ENCODE measurements at places on chromosomes 1 and 21.

- no peak for DNase-seq
Measured at GRCh38 chr1:156639601-156640101, 2.3 kb upstream of the BCAN start.

GRCh38 chr1:201461645-201462441, 7.1 kb downstream of the PHLDA3 start:
- DNase-seq: no peak

GRCh38 chr1:212518188-212519054, 85.7 kb downstream of the NENF start:
- peak; percentile 35 for DNase-seq

GRCh38 chr1:188127507-188127906, 1298.8 kb downstream of the PLA2G4A start:
- DNase-seq: no peak

DNA sequence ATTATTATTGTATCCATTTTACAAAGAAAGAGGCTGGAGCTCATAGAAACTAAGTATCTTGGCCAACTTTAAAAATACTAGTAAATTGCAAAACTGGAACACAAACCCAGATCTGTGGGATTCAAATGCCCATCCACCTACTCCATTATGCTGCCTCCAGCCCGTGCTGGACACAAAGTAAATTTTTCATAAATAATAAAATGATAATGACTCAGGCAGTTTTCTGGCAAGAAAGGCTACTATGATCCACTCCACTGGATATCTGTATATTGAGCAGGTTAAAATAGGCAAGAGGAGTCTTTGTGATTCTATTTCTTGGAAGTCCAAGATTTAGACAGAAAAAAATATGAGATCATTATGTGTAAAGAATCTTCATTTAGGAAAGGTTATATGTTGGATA, 138.3 kb upstream of the DUSP10 start:
- DNase-seq: no peak

DNA sequence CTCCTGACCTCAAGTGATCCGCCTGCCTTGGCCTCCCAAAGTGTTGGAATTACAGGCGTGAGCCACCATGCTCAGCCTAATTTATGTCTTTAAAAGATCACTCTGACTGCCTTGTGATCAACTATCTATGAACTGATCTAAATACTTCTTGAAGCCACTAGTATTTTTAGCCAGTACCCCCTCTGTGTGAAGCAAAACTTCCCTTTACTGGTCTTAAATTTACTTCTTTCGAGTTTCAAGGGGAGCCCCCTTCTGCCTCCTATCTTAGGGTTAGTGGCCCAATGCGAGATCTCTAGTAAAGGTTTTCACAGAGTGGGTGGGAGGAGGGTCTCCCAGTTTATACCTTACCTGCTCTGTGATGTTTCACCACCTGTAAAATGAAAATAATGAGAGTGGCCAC, 66.1 kb upstream of the RPL11 start:
- DNase-seq: no peak

DNA sequence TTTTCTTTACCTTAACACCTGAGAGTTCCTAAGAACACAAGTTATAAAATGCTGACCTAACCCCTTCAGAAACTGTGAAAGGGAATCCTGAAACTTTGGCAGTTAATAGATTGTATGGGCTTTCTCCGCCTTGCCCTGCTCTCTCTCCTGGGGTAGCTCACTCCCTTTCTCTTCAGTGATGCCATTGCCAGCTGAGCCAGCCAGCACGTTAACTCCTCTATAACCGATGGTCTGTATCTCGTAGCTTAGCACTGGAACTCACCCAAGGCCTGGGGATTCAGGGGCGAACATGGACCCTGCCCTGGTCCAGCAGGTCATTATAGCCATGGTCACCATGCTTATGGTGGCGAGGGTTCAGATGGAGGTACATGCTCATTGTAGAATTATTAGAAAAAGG, 40.7 kb downstream of the TRAPPC10 start:
- no peak for DNase-seq

GRCh38 chr1:242567596-242567995, 43.1 kb upstream of the PLD5 start:
- no peak for DNase-seq

DNA sequence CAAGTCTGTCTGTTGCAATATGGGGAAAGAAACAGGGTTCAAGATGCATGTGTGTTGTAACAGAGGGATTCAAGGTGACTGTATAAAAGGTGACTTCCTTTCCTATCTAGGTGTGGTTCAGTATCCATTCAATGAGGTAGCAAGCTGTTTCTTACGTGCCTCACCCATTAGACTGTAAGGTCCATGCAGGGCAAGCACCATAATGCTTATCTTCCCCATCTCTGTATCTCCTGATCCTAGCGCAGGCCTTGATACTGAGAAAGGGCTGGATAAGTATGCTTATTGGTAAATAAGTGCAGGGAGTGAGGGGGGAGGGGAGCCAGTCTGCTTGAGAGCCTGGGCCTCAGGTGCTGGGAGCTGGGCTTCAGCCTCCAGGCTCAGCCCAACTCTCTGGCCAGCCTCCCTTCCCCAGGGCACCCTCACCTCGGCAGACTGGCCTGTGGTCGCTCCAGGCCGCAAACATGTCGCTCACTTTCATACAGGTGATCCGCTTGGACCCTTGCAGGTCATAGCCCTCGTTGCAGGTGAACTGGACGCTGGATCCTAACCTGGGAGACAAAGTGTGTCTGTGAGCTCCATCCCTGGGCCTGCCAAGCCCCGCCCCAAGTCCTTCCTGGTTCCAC, 44.5 kb upstream of the HMGB4 start:
- DNase-seq: no peak

DNA sequence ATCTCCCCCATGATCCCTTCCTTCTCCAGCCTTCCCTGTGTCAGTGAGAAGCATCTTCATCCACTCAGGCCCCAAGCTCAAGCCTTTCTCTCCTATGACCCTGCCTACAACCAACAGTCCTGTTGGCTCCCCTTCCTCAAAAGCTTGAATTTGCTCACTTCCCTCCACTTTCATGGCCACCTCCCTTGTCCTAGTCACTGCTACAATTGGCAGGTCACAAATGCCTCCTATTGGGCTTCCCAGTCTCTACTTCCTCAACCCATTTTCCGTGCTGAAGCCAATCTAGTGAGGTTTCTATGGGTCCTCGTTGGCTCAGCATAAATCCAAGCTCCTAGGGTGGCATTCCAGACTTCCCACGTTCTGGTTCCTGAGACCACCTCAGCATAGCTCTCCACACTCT, 40.2 kb upstream of the SLC6A9 start:
- no peak for DNase-seq

- no peak for DNase-seq
Measured at GRCh38 chr1:68271596-68271995, 39.3 kb upstream of the WLS start.

DNA sequence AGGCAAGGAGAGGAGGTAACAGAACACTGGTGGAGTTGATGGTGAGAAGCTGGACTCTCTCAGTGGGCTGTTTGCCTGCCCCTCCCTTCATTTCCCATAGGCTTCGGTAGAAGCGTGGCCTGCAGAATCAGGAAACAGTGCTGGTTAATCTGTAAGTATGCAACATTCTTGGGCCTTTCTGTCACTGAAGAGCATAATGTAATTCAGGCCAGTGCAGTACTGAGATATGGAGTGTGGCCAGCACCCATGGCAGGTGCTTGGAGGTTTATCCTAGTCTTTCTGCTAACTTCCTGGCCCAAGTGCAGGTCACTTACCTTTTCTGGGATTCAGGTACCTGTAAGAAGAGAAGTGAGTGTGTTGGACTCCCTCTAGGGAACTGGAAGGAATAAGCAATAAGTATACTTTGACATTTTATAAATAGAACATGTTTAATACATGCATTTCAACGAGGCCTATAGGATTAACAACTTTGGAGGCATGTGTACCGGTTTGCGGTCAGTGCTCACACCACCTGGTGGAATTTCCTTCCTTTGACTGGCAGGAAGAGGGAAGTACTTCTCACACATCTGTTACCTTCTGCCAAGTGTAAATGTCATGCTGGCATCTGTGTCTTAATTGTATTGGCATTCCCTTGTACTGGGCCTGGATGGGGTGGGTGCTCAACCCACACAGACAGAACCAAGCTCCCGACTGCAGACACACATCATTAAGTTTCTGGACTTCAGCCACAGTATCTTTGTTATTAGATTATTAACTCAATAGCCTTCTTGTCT, 105.5 kb downstream of the KIF26B start:
- no peak for DNase-seq

GRCh38 chr1:158153746-158154444, 26.8 kb upstream of the CD1D start:
- no peak for DNase-seq

GRCh38 chr1:118921994-118922393, 66.1 kb downstream of the TBX15 start:
- DNase-seq: no peak

GRCh38 chr1:46137916-46138315, 5.5 kb upstream of the PIK3R3 start:
- DNase-seq: no peak

GRCh38 chr1:25911162-25911561, 4.9 kb upstream of the STMN1 start:
- peak; percentile 83 for DNase-seq

- DNase-seq: peak; percentile 27
Measured at GRCh38 chr1:110752941-110753725, 78.4 kb upstream of the KCNA3 start.

- peak; percentile 91 for DNase-seq
Measured at GRCh38 chr1:29240986-29241385, 4.7 kb downstream of the PTPRU start.

- DNase-seq: peak; percentile 41
Measured at GRCh38 chr1:212814537-212815334, 23.0 kb downstream of the TATDN3 start.

- no peak for DNase-seq
Measured at GRCh38 chr21:43297989-43298388, 128.9 kb downstream of the SIK1 start.

GRCh38 chr1:79040424-79041082, 34.0 kb upstream of the ADGRL4 start:
- DNase-seq: no peak

DNA sequence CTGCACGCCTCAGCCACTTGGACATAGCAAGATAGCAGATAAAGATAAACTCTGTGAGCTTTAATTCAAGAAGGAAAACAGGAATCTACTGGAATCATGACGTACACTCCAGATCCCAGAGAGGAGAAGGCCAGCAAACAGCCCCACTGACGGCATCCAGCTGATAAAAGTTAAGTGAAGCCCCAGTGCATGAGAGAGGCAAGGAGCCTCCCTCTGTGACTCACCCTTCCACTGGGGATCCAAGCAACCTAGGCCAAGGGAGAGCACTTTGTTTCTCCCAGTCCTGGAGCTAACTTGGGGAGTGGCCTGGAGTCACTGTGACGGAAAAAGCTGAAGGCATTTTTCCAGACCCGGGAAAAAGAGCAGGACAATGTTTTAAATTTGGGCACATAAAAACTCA, 270.0 kb downstream of the AKT3 start:
- DNase-seq: no peak

- peak; percentile 73 for DNase-seq
Measured at GRCh38 chr1:224852901-224853568, 76.4 kb upstream of the DNAH14 start.

DNA sequence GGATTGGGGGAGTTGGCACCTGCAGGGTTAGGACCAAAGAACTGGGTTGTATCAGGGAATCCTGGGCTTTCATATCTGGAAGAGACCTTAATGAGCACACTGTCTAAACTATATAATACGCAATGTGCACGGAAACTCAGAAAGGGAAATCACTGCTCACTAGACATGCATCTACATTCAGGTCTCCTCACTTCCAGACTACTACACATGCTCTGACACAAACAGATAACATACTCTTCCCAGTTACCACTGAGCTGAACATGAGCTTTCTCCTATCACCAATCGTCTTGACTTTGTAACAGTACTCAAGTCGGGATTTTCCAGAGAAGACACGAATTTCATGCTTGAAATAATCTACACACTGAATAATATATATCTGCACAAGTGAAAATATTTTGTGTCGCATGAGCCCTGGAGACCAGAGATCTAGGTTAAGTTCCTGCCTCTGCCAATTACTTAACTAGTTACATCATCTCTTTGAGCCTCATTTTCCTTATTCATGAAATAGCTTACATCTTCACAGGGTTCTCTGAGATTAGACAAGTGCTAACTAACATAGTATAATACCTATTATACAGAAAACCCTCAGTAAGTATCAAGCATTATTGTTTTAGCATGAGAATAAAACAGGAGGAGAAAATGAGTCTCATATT, 101.1 kb downstream of the JAK1 start:
- DNase-seq: no peak

DNA sequence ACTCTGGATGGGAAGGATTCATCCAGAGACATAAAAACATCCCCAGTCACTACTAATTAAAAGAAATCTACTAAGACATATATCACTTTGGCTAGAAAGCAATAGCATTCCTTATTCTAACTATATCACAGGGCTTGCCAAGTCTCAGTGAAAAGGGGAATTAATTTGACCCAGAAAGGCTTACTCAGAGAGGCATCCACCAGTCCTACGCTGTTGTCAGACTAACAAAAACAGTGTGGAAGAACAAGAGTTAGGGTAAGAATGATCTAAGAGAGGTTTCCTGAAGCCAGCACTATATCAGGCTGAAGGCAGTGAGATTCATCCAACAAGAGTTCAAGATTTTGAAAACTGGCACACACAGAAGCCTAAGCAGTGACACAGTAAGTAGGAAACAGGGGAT, 126.1 kb downstream of the GDAP2 start:
- DNase-seq: no peak

DNA sequence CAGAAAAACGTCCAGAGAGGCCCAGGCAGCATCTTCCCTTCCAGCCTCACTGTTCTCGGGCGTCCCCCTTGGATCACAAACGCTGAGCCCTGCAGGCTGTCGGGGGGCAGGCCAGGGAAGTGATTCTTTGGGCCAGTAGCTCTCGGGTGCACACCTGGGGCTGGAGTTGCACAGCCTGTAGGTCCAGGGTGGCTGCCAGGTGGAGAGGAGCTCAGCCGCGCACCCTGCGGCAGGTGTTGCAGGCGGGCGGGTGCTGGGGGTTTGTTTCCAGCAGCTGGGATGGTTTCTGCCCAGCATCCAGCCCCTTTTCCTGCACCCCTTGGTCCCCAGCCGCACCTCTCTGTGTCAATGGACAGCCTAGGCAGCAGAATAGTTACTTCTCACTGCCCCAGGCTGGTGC, 15.7 kb downstream of the PRDM16 start:
- DNase-seq: no peak

GRCh38 chr1:35559317-35559944, 1.8 kb downstream of the NCDN start:
- DNase-seq: no peak

GRCh38 chr1:65503427-65503826, 83.0 kb downstream of the LEPR start:
- no peak for DNase-seq

DNA sequence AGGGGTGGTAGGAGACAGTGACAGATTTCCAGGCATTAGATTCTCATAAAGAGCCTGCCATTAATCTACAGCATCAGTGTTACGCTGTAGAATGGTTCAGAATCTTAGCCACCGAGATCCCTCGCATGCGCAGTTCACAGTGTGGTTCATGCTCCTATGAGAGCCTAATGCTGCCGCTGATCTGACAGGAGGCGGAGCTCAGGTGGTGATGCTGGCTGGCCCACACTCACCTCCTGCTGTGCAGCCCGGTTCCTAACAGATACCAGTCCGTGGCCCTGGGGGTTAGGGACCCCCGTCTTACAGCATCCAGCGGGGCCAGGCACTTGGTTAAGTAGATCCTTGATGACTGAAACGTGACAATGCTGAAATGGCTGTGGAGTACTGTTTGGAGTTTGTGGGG, 163.6 kb upstream of the C1orf21 start:
- no peak for DNase-seq

Measured in NCI-H82 (cell line).